ENCODE measurements at places on chromosomes 7 and 10.

GRCh38 chr10:133388973-133389818, 4.8 kb upstream of the MTG1 start:
- DNase-seq = no peak

GRCh38 chr7:7671361-7671760, 30.8 kb downstream of the UMAD1 start:
- DNase-seq = no peak

- no peak for DNase-seq
Observed at GRCh38 chr7:106808967-106809635, 56.0 kb upstream of the PIK3CG start.

DNA sequence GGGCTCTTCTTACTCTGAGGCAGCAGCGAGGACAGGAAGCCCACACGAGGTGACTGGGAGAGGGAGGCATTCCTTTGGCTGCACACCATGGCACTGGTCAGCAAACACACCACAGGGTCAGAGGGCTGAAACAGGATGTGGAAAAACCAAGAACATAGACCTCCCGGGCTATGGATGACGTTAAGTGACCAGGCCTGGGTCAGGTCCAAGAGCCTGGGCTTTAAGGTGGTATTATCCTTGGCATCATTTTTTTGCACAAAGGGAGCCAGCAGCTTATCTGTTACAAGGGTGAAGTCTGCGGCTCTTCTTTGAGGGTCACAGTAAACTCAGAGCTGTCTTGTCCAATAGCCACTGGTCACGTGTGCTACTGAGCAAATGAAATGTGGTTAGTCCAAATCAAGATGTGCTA, 7.0 kb downstream of the WDR91 start:
- no peak for DNase-seq

DNA sequence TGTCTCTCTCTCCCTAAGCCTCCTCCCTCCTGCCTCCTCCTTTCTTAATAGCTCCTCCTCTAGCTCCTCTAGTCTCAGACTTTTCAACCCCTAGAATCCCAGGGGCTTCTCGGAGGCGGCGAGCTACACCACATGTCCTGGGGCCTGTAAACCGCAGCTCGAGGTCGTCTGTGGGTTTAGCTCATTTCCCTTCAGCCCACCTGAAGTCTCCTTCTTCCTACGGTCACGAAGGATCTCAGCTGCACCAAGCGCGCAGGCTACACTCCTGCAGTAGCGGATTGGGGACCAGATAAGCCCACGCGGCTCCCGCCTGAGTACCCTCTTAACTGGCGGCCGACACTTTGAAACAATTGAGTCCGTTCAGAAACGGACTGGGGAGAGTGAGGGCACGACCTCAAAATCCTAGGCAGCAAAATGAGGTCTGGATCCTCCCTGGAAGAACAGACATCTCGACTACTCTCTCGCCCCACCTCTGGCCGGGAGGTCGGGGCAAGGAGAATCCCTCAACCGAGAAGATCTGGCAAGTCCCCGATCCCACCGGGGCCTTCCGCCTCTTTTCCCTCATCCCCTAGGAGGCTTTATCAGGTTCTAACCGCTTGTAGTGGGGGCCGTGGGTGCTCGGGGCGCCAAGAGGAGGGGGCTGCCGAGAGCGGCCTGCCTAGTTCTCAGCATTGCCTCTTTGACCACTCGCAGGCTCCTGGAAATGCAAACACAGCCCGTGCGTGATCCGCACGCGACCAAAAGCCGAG, 1.3 kb upstream of the SORCS3 start:
- no peak for DNase-seq

DNA sequence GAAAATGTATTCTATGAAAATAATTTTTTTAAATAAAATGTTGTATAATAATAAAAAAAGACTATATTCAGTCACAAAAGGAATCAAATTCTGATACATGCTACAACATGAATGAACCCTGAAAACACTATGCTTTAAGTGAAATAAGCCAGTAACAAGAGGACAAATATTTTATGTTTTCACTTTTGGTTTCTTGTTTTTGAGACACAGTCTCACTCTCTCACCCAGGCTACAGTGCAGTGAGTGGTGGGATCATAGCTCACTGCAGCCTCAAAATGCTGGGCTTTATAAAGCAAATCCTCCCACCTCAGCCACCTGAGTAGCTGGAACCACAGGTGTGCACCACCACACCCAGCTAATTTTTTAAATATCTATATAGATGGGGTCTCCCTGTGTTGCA, 64.2 kb downstream of the CNOT4 start:
- no peak for DNase-seq

GRCh38 chr10:69636626-69637605, 6.9 kb downstream of the FAM241B start:
- peak; percentile 30 for DNase-seq

DNA sequence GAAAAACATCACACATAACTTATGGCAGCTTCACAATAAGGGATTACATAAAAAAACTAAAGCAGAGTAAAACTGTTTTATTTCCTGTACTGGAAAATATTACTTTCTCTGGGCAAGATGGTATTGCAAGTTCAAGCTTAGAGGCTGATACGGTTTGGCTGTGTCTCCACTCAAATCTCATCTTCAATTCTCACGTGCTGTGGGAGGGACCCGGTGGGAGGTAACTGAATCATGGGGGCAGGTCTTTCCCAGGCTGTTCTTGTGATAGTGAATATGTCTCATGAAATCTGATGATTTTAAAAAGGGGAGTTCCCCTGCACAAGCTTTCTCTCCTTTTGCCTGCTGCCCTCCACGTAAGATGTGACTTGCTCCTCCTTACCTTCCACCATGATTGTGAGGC, 5.1 kb upstream of the LRRC27 start:
- DNase-seq = no peak

DNA sequence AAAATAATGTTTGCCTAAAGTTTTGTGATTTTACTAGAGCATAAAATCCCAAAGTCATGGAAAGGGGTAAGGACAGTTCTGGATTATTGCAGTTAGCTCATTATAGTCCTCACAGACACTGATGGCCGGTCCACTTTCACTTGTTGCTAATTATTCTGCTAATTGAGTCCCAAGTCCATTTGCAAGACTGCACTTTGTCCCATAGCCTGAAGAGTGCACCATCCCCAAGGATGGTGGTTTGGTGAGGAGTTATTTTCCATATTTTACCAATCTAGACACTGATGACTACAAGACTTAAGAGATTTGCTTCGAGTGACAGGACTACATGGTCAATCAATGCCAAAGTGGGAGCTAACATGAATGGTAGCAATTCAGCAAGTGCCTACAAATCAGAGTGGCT, 181.8 kb upstream of the CACNA2D1 start:
- no peak for DNase-seq
